ENCODE measurements at places on chromosomes 16 and 17.

DNA sequence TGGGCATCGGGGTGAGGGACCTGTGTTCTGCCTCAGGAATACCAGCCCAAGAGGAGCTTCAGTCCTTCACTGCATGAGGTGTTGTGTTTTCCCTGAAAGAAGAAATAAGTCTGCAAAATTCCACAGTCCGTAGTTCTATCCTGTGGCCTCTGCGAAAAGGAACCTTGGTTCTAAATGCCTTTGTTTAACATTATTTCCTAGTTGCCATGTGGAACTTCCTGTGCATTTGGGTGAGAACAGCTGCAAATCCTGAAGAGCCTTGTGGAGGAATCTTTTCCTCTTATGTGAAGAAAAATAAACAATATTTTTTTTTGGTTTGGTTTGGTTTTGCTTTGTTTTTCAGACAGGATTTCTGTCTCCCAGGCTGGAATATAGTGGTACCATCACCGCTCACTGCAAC is 9.8 kb downstream of the PSKH1 start:
- DNase-seq, result no peak

DNA sequence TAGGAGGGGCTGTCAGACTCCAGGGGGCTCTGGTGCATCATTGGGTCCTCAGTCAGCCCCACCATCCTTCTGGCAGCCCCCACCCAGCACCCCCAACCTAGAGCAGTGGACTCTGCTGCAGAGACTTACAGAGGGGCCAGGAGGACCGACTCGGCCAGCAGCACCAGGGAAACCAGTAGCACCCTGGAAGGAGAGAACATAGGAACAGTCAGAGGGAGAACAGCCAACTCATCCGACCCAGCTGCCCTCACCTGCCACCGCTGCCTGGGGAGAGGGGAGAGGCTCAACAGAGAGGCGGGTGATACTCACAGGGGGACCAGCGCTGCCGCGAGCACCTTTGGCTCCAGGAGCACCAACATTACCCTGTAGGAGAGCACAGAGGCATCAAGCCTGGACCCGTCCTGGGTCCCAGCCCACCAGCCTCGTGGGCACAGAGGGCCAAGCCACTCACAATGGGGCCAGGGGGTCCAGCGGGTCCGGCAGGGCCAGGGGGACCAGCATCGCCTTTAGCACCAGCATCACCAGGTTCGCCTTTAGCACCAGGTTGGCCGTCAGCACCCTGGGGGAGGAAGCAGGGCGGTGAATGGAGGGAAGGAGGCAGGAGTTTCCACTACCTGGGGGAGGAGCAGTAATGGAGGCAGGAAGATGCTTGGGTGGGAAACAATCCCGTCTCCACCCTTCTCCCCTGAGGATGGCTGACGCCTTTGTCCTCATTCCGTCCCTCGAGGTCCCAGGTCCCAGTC is 11.7 kb downstream of the COL1A1 start:
- no peak for DNase-seq

- DNase-seq, result no peak
These were observed 15.7 kb downstream of the ADCY7 start for GRCh38 chr16:50282010-50282538.

DNA sequence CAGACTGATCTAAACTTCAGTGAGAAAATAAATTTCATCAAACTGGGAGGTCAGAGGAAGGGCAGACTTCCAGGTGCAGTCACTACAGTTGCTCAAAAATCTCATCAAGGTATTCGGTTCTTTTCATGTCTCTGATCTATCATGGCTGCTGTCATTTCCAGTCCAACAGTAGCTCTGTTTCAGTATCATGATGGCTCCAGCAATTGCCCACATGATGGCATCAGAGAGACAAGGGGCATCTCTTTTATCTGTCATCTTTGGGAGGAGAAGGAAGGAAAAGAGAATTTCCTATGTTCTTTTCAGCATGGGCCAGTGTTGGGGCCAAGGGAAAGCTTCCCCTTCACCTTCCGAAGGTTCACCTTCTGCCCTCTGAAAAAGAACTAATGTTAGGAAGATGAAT is 504.9 kb upstream of the HSBP1 start:
- no peak for DNase-seq

- no peak for DNase-seq
These were observed 10.1 kb upstream of the CA4 start for GRCh38 chr17:60139438-60140285.

GRCh38 chr17:16086957-16087356 is 87.3 kb downstream of the TTC19 start:
- DNase-seq, result no peak

- no peak for DNase-seq
These were observed 118.3 kb upstream of the ADAMTS18 start for GRCh38 chr16:77553130-77553529.

DNA sequence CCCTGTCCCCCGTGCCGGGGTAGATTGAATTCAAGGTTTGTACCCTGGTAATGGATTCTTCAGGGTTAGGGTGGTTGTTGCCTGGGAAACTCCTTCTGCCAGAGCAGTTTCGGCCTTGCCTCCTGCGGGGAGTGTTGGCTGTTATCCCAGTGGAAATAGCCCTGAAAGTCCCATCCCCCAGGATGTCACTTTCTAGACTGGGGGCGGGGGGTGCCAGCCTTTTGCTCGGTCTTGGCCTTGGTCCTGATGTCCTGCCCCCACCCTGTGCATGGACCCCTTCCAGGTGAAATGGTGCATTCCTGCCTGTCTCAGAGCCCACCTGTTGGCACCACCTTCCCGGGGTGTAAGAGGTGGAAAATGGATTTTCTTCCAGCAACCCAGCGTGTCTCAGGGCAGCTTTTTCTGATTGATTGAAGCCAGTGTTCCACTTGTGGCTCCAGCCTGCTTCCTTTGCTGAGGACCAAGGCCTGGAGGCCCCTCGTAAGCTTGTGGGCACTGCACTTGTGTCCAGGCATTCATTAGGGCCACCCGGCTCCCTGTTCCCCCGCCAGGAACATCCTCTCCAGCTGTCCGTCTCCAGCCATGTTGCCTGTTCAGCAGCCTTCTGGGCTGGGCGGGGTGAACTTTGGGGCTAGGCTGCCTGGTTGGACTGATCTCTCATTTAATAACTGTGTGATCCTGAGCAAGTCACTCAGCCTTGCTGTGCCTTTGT is 25.6 kb downstream of the MGAT5B start:
- DNase-seq, result peak; percentile 92

DNA sequence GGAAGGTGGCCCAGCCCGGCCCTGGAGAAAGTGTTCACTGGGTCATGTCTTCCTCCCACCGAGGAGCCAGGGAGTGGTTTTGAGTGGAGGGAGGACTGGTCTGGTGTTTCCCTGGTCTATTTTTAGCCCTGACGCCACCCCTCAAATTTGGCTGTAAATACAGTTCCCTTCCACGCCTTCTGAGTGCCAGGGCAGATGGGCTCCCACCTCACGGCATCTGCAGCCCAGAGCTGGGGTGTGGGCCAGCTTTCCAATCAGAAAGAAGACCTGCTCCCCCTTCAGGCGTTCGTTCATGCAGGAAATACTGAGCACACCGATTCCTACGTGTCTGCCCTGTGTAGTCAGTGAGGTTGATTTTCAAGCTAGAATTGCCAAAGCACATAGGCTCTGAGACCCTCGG is 53.7 kb downstream of the SNX20 start:
- DNase-seq, result peak; percentile 23

DNA sequence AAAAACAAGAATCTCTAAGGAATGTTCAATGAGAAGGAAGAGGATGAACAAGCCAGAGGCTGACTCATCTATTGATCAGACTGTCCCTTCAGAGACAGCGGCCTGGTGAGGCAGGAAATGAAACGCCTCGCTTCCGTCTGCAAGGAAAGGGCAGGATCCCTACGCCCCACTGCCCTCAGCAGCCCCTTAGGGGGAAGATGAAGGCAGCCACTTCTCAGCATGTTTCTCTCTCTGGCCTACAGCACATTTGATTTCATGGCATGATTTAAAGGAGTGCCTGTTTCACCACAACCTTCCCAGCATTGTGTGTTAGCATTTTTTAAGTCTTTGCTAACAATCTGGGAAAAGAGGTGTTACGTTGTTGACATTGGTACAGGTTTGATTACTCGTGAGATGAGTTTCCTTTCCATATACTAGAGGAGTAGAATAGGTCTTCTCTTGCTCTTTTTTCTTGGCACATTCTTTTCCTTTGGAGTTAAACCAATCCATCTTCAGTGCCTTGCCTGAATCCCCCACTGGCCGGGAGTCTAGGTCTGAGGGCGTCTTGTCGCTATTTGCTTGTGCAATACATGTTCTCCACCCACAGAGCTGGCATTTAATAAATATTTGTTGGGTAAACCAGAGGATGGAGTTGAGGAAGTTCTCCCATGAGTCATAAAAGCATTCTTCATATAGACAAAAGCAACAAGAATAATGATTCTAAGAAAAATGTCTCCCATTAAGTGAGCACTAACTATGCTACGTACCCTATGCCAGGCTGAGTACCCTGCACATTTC is 47.4 kb downstream of the RBFOX3 start:
- DNase-seq, result no peak

DNA sequence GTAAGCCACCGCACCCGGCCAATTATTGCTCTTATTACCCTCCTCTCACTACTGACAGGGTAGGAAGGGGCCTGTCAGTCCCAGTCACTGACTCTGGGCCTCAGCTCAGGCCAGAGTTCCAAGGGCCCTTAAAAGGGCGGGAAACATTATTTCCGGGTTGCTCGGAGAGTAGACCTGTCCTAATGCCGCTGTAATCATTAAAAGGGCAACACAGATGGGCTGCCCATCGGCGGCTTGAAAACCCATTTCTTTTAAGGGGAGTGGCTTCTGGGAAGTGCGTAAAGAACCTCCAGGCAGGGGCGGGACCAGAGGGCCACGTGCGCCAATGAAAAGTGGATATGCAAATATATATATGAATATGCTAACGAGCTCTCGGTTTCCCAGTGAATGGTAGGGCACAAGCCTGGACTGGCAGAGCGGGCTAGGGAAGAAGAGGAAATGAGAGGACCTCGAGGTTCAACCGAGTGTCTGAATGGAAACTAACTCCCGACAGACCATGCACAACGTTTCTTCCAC is 26.6 kb downstream of the PIPOX start:
- no peak for DNase-seq

DNA sequence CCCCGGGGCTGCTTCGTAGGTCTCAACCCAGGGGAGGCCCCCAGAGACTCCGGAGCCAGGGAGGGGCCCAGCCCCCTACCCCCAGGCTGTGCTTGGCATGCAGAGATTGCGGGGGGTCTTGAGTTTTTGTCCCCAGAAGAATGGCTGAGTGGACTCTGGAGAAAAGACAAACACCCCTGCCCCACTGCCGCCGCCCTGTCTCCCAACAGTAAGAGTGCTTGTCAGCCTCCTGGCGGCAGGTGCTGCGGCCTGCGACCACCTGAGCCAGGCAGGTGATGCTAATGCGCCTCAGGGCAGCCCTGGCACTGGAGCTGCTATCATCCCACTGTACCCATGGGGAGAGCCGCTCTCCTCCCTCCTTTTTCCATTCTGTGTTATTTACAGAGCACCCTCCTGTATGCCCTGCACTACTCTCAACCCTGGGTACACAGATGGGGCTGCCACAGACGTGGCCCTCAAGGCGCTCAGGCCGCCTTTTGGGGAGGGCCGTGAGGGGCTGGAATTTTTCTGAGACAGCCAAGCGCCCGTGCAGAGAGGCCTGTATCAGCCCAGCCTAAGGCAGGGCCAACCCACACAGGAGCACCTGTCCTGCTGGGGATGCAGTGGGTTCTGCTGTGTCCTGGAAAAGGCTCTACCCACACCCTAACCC is 2.6 kb upstream of the IL17C start:
- peak; percentile 44 for DNase-seq

DNA sequence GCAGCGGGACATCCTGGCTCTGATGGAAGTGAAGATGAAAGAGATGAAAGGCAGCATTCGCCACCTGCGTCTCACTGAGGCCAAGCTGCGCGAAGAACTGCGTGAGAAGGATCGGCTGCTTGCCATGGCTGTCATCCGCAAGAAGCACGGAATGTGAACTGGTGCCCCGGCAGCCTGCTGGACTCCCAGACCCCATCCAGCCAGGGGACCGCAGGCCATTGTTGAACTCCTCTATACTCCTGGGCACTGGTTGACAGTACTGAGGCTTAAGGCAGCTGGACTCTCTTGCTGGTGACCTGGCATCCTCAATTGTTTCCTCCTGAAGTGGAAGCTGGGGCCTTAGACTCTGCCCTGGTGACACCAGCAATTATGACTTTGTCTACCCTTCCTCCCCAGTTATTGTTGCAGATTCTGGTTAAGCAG is 1.2 kb downstream of the THAP11 start:
- DNase-seq, result peak; percentile 62

- no peak for DNase-seq
These were observed 438.0 kb upstream of the CDH11 start for GRCh38 chr16:65559846-65560245.

GRCh38 chr16:86002178-86002900 is 103.4 kb downstream of the IRF8 start:
- DNase-seq, result no peak

- no peak for DNase-seq
These were observed 103.1 kb downstream of the SDK2 start for GRCh38 chr17:73541111-73541510.

DNA sequence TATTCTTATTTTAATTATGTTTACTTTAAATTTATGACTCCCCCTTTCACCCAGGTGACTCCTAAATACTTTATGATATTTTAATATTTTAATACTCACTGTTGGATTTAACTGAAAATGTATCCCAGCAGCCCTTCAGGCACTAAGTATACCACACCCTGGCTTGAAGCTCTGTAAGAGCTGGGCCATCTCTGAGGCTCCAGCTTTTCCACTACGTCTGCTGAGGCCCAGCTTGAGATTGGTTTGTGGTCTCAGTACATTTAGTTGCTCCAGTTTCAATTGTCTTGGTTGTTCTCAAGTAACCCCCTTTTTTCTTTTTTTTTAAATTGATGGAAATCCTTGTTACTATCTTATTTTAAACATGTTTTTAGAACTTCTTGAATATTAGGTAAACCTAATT is 27.0 kb upstream of the CAPNS2 start:
- DNase-seq, result no peak

DNA sequence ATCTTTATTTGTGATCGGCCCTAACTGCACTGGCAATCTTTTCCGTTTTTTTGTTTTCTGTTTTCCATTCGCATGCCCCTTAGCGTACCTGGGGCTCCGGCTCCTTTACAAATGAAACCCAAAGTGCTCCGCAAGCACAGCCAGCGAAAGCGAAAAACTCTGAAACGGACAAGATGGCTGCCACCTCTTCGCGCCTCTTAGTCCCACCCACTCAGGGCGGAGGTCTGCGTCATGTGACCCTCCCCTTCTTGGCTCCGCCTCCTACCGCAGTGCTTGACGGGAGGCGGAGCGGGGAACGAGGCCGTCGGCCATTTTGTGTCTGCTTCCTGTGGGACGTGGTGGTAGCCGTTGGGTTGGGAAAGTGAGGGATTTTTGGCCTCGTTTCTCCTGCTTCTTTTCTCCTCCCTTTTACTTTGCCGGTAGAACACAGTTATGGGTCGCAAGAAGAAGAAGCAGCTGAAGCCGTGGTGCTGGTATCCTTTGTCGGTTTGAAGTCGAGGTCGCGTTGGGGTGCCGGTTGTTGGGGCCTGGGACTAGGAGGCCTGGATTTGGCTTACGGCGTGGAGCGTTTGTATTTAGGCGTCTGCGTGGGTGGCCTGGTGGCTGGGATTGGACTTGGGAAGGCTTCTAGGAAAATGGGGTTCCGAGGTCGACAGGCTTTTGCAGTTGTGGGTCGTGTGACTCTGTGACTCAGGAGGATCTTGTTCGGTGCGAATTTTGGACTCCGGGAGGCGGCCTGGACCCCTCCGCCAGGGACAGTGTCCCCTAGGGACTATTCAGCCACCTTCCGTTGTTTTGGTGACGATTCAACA is at the start of gene ZNF207:
Gene ZNF207 (plus strand): TSS at position 304 of the 812 bp plus-strand sequence. CDS start 129 bp downstream, at position 433.
- DNase-seq, result peak; percentile 99

- peak; percentile 55 for DNase-seq
These were observed 154.0 kb upstream of the SDK2 start for GRCh38 chr17:73798111-73798748.

- no peak for DNase-seq
These were observed 46.7 kb downstream of the C16orf82 start for GRCh38 chr16:27113341-27113841.

GRCh38 chr16:77679391-77679790 is 42.9 kb upstream of the NUDT7 start:
- DNase-seq, result no peak

Data from NCI-H69 (cell line).